ENCODE measurements at places on chromosomes 13 and 19.

GRCh38 chr13:23709536-23709935 is 139.3 kb downstream of the TNFRSF19 start:
- DNase-seq, result no peak

DNA sequence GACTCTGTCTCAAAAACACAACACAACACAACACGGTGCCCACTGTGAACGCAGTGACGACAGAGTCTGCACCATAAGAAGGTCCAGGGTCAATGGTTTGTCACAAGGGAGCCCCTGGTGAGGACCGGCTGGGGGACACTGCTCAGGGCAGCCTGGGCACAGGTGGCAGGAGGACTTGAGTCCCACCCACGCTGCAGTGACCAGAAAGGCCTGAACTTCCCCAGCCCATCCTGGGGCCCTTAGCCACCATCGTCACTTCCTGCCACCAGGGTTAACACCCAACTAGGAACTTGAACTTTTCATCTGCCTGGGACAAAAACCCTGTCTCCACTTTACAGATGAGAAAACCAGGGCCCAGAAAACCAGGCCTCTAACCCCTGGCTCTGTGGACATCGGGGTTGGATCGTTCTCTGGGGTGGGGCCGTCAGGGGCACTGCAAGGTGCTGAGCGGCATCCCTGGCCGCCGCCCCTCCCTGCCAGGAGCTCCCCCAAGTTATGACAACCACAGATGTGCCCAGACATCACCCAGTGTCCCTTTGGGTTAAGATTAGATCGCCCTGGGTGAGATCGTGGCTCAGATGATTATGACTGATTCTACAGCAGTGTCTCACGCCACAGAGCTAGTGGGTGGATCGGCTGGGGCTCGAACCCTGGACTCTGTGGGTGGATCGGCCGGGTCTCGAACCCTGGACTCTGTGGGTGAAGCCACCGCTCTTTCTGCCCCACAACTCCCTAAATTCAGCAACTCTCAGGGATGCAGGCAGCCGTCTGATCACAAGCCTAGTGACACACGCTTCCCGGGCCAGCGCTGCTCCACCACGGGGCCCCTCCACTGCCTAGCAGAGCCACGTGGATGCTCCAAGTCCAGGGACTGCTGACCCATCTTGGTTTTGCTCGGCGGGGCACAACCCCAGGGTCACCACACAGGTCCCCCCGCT is 14.0 kb downstream of the MOB3A start:
- no peak for DNase-seq

GRCh38 chr13:24071423-24072075 is 89.0 kb upstream of the SPATA13 start:
- no peak for DNase-seq

- DNase-seq, result no peak
These were observed 67.5 kb downstream of the STARD13 start for GRCh38 chr13:33218020-33218419.

DNA sequence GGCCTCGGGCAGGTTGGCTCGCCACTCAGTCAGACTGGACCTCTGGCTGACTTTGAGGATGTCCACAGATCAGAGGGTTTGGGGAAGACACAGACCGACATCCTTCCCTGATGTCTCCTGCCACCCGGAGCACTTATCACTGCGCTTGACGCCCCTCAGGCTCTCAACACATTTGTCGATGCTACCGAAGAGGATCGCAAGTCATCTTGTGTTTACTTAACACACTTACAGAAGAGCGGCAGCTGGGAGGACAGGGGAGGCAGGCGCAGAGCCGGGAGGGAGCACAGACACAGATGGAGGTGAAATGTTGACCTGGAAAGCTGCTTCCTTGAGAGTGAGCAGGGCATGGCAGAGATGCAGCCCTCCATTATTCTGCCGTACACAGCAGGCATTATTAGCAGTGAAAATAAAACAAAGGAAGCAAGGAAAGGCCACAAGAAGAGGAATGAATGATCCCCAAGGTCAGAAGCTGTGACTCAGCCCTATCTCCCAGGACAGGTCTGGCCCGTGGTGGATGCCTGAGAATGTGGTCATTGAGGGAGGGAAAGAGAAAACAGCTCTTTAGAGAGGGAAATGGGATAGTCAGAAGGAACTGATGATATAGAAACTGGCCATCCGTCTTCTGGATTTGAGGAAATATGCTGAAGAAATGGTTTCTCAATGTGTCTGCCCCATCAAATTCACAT is 549.5 kb upstream of the ARGLU1 start:
- DNase-seq, result no peak

GRCh38 chr13:64778002-64778401 is 2452.1 kb downstream of the PCDH9 start:
- no peak for DNase-seq

DNA sequence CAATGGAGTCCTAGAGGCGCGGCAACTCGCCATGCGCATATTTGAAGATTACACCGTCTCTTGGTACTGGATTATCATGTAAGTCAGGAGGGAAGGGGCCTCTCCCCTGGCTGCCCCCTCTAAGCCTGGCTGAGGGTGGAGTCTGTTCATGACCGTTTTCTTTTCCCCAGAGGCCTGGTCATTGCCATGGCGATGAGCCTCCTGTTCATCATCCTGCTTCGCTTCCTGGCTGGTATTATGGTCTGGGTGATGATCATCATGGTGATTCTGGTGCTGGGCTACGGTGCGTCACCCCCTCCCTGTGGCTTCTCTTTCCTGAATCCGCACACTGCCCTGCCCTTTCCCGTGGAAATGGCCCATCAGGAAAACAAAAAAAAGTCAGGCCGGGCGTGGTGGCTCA is 6.5 kb downstream of the SLC44A2 start:
- no peak for DNase-seq

Data from DMS153 (cell line).